ENCODE measurements at places on chromosomes 4 and X.

GRCh38 chr4:147755561-147756295 is 23.8 kb downstream of the ARHGAP10 start:
- DNase-seq, result no peak

- no peak for DNase-seq
These were observed 81.4 kb upstream of the ACSL1 start for GRCh38 chr4:184907216-184907615.

GRCh38 chr4:86129546-86129945 is 230.3 kb downstream of the MAPK10 start:
- no peak for DNase-seq

DNA sequence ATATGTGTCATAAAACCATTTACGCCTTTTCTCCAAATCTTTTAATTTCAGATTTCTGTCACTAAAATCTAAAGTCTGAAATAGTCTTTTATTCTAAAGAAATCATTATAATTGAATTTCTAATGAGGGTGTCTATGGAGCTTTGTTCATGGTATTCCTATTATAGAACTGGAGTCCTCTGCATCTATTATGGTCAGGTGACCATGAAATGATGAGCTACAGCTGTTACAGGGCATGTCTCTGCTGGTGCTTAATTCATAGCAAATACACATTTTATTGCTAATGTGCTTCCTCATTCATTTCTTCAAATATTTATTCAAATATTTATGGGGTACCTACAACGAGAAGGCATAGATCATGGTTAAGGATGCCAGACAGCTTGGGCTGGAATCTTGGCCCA is 126.1 kb downstream of the NAA11 start:
- peak; percentile 93 for DNase-seq

DNA sequence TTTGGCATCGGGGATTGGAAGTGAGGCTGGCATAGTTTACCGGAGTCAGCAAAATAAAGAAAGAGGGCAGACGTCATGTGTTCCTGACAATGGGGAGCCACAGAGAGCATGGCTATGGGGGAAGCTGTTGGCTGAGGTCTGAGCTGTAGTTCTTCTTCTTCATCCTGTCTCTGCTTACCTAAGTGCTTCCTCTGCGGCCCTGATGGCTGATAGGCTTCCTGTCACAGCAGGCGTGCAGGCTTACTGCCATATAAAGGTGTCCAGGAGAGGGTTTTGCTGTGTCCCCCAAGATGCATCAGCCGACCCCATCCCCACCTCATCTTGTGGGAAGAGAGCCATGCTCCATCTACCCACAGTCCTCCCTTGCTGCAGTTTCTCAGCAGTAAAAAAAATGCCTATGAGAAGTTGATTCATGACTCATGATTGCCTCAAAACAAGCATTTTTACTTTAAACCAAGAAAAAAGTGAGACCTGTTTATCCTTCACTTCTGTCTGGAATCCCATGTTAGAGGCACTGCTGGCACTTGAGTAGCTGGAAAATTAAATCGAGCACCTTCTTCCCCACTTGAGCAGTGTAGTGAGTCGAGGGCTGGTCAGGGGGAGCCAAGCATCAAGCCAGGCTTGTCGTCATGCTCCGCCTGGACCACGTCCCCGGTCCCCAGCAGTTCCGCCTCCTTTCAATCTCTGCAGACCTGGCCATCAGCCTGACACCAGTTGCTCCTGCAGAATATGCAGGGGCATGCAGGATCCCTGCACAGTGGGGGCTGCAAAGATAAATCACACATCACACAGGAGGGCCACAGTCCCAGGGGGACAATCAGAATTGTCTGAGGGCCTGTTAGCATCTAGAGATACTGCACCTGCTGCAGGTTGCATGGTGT is 237.8 kb downstream of the EVC2 start:
- no peak for DNase-seq

DNA sequence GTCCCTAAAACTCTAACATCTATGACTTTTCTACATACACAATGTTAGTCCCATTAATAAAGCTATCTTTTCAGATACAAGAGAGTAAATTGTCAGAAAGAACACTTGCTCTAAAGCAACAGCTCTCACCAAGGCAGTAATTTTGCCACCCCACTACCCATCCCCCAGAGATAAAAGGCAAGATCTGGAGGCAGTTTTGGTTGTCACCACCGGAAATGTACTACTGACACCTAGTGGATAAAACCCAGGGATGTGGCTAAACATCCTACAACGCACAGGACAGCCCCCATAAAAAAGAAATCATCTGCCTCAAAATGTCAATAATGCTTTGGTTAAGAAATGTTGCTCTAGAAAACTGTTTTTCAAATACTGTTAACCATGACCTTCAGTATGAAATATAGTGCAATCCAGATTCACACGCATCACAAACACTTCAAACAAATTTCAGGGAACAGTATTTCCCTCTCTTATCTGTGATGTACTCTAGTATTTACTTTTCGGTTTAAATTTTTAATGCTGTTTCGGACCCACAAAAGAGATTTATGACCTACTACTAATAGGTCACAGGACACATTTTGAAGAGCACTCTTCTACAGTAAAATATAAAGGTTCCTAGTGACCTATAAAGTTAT is 5.1 kb downstream of the FBXL5 start:
- peak; percentile 61 for DNase-seq

DNA sequence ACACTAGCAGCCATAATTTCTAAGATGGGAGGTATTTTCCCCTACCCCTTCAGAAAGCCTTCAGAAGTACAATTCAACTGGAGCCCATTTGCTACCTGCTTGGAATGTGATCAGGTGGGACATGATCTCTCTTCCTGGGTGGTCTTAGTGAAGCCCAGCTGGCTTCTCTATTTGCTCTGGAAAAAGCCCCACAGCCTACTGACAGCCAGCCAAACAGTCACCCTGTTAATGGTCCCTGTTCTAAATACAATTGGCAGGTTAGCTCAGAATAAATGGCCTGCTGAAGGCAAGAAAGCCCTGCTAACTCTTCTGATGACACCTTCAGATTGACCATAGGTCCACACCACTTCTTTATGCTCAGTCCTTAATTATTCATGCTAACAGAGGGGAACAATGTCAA is 39.9 kb downstream of the HS6ST2 start:
- no peak for DNase-seq

- DNase-seq, result no peak
These were observed 107.5 kb downstream of the CNKSR2 start for GRCh38 chrX:21481761-21482160.

- no peak for DNase-seq
These were observed 549.3 kb downstream of the ARAP2 start for GRCh38 chr4:35695003-35695402.

GRCh38 chr4:25756503-25756902 is 100.9 kb downstream of the SLC34A2 start:
- DNase-seq, result peak; percentile 17

- no peak for DNase-seq
These were observed 579 bp upstream of the GABRA2 start for GRCh38 chr4:46390355-46391058.

GRCh38 chrX:152588206-152588605 is 49.5 kb upstream of the GABRQ start:
- no peak for DNase-seq

- DNase-seq, result no peak
These were observed 40.1 kb upstream of the HMGB3 start for GRCh38 chrX:150942942-150943594.

GRCh38 chr4:55864577-55865223 is 11.3 kb downstream of the EXOC1 start:
- DNase-seq, result no peak

DNA sequence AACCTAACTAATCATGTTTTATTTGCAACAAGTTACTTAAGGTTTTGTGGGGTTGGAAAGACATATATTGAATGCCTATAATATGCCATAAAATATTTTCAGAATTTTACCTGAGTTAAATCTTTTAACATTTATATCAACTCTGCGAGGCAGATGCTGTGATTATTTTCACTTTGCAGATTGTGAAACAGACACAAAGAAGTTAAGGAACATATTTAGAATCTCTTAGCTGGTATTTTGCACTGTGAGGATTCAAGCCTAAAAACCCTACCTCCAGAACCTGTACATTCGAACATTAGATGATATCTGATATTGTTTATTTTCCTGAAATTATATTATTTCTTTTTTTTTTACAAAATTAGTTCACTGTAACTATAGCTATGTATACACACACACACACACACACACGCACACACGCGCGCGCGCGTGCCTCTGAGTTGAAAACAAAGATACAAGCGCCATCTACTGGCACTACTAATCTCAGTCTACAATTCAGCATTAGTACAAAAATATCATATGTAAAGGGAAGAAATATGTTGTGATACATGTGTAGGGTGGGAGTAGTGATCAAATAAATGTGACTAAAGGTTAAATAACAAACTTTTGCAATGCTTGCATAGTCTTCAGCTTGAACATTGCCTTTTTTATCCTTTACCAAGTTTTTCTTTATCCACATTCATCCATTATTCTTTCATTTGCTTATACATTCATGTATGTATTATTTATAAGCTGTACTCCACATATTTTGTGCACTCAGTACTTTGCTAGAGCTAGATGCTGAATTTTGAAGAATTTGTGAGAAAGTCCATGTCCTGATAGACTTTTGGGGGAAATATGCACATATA is 61.5 kb downstream of the ANXA10 start:
- DNase-seq, result peak; percentile 40

- no peak for DNase-seq
These were observed 354.1 kb upstream of the DIPK2B start for GRCh38 chrX:45554736-45555135.

GRCh38 chrX:31706466-31706865 is 634.6 kb upstream of the FTHL17 start:
- no peak for DNase-seq

GRCh38 chr4:56783986-56784385 is 37.5 kb downstream of the SPINK2 start:
- no peak for DNase-seq

DNA sequence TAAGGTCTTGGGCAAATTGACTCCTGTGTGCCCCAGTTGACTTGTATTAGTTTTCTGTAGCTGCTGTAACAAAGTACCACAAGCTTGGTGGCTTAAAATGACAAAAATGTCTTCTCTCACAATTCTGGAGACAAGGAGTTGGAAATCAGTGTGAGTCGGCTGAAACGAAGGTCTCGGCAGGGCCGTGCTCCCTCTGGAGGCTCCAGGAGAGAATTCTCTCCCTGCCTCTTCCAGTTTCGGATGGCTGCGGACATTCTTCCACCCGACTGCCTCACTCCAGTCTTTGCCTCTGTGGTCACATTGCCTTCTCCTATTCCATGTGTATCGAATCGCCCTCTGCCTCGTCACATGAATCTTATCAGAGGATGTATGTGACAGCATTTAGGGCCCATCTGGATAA is 66.0 kb upstream of the PHOX2B start:
- no peak for DNase-seq

DNA sequence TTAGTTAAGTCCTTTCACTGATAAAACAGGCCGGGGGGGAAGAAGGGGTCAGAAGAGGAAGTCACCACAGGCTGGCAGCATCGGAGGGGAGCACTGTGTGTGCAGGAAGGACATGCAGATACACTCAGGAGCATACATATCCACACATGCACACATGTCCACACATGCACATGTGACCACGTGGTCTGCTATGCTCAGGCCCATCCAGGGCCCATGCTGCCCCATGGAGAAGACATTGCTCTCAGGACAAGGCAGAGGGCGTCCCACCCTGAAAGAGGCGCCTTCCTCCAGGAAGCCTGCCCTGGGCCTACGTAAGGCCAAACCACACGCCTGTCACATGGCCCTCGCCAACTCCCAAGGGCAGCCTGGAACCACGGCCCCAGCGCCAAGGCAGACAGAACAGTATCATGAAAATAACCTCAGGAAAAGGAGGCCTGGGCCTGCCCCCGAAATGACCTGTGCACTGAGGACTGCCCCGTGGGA is 15.8 kb downstream of the WDR1 start:
- DNase-seq, result no peak

GRCh38 chr4:76090241-76090691 is 15.8 kb downstream of the ART3 start:
- DNase-seq, result no peak

DNA sequence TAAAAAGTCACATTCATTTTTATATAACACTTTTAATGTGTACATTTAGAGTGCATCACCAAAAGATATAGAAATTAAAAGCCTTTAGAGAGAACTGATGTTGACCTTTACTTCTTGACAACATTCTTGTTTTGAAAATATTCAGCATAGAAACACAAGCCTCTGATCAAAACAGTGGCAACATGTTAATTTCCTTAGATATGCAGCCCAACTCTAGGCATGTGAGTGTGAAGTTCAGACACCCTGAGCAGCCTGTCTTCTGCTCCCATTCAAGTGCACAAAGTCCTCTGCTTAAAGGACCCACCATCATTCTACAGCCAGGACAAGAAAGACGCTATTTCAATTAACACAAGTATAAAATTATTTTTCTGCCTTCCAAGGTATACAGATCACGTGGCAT is 60.0 kb downstream of the PPP3CA start:
- DNase-seq, result no peak

- DNase-seq, result no peak
These were observed 36.0 kb downstream of the BST1 start for GRCh38 chr4:15738877-15739276.

DNA sequence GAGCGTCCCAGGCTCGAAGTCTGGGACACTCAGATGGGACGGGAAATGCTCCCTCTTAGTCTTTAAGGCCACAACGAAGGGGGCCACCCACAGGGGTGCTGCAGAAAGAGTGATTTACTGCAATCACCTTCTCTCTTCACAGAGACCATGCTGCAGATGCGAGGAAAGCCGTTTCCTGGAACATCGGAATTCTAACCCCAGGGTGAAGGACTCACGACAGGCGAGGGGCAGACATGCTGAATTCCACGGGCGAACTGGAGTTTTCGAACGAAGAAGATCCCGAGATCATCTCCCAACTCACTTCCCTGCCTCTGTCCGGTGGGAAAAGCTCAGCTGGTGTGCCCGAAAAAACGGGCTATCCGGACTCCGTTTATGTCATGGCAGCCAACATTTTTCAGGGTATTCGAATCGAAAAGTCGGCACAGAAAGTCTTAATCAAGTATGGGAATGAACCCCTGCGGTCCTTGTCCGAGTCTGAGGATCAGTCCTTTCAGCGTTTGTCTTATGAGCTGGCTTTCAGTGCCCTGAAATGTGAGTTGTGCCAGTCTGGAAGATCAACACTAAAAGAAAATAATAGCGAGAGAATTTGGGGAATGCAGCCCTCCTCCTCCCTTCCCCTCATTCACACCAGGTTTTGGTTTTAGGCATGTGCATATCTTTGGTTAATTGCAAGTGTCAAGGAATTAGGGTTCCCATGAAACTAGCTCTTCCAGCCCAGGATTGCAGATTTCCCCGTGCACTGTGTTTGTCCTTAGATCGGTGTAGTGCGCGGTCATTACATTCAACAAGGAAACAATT is 905 bp downstream of the NSUN7 start:
- DNase-seq, result no peak

GRCh38 chr4:8703401-8703696 is 110.8 kb downstream of the CPZ start:
- no peak for DNase-seq

Data from NCI-H748 treated with DMSO at 0.1 percent for 48 hours (cell line).